ENCODE measurements at places on chromosomes 16 and 17.

DNA sequence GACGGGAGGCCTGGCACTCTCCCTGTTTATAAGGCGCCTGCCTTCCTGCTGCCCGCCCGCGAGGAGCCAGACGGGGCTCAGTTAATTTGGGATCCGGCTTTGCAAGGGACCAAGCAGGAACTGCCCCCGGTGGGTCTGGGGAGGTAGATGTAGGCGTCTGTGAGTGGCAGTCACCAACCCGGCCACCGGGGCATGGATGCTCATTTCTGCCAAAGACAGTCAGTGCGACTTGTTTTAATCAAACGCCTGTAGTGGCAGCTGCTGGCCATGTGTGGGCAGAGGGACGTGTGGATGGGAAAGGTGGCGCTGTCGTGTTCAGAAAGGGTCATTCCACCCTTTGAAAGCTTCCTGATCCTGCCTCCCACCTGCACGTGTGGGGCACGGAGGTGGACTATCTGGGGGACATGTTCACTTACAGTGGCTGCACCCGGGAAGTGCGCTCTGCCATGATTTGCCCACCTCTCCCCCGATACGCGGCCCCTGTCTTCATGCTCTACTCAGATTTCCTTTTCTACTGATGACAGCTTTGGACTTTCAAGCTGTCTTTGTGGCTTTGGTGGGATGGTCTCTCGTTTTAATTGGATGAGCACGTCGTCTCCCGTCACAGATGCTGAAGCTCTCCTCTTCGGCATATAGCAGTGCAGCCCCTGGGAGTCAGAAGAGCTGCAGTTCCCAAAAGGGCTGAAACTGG, 60.3 kb upstream of the CIBAR2 start:
- no peak for DNase-seq

DNA sequence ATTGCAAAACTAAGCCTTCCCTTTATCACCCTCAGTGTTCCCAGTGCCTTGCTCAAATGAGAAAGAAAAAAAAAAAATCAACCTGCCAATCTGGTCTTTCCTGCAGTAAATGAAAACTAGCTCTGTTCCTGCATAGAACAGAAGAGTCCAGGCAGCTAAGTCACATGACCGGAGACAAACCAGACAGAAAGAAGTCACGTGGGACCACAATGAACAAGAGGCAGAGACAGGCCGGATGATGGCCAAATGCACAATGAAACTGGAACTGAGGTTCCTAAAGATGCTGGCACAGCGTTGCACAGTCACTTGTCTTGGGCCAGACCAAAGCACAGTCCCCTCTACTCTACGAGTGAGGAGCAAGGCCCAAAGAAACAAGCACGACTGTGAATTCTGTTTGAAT, 172.5 kb downstream of the GRIN2A start:
- no peak for DNase-seq

- no peak for DNase-seq
These were observed 1.2 kb upstream of the HBA1 start for GRCh38 chr16:175011-175949.

DNA sequence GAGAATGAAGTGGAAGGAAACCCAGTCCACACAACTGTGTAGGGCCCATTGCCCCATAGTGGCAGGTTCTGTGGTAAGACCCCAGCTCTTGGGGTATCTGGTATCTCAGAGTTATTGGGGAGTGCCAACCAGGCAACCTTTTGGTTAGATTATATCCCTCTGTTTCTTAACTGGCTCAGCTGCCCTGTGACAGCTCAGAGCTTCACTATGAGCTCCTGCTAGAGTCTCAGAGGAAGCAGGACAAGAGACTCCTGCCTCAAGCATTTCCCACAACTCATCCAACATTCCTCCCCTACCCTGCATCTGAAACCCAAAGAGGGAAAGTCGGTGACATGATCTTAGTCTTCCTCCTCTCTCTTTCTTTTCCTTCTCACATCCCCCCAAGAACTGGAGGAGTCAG, 292.3 kb downstream of the SHISA9 start:
- no peak for DNase-seq

DNA sequence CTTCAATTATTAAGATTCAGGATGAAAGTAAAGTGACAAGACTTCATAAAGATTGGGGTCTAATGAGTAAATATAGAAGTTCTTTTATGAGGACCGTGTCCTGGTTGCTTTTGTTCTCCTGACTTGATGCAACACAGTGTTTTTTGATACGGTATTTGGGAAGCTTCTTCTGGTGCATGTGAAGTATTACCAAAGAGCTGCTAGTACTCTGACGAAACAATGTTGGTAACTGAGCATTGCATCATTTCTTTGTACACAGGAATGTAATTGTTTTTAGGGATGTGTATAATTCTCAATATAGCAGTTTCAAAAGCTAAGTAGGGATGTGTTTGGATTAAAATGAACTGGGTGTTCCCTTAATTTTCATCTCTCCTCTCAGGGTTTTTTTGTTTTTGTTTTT, 15.9 kb downstream of the KPNB1 start:
- no peak for DNase-seq

DNA sequence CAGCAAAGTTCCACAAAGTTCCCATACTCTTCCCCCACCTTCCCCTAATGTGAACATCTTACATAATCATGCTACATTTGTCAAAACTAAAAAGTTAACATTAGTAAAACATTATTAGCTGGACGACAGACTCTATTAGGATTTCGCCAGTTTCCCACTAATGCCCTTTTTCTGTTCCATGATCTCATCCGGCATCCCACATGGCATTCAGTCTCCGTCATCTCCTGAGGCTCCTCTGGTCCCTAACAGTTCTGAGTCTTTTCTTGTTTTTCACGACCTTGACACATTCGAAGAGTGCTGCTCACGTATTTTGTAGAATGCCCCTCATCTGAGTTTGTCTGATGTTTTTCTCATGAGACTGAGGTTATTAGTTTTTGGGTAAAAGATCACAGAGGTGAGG, 8.8 kb upstream of the MPRIP start:
- no peak for DNase-seq

GRCh38 chr16:56428091-56428490, 2.7 kb upstream of the AMFR start:
- DNase-seq, result no peak

DNA sequence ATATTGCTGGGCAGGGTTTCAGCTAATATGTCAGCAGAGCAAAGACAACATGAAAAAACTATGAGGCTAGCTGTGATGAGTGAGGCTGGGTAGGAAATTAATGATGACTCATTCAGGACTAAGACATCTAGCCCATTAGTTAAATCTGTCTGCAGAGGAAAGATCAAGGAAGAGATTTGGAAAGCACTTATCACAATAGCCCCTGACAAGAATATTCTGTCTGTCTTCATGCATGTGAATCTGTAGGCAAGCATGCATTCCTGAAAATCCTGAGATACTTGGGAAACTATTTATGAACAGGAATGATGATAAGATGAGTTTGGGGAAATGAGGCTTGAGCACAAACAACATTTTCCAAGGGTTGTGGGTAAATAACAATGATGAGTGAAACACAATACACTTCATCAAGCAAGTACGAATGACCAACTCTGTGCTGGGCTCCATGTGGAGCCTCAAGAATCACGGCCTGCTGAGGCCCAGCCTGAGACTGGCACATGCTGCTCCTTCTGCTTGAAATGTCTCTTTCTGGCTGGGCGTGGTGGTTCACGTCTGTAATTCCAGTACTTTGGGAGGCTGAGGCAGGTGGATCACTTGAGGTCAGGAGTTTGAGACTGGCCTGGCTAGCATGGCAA, 96.5 kb upstream of the ASIC2 start:
- no peak for DNase-seq

DNA sequence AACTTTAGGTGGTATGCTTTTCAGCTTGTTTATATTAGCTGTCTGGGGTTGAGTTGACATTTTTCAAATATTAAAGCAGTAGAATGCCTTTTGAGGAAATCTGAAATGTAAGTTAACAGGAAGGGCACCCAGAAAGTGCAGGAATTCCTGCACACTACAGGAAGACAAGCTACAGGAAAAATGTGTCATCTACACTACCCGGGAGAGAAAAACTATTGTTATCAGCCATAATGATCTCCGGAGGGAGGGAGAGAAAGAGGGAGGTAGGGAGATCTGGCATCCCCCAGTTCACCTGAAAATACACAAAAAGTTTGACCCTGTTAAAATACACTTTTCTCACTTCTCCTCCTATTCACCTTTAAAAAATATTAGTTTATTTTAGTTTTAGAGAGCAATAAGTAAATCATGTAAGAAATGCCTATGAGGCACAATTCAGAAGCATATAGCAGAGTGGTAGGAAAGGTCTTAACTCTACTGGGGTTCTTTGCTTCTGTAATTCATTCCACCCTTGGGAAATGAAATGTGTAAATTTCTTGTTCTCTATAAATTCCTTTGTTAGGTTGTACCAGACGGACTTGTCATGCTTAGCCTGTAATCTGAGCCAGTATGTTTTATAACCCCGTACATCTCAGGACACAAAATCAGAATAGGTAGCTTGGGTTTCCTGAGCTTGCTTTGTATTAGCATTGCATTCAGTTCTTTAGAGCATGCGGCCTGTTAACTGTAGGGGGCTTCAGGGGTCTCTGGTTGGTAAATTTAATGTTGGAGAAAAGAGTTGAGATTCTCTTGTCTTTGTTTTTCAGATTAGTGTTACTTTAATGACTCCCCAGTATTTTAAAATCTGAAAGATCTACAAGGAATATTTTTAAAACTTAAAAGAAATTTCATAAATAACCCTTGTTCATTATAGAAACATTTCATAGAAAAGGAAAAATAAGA, 3.3 kb downstream of the MAP2K6 start:
- DNase-seq, result no peak

GRCh38 chr16:72932677-72933335, 115.1 kb downstream of the ZFHX3 start:
- DNase-seq, result no peak

- no peak for DNase-seq
These were observed 3.4 kb downstream of the SP6 start for GRCh38 chr17:47847341-47848197.

DNA sequence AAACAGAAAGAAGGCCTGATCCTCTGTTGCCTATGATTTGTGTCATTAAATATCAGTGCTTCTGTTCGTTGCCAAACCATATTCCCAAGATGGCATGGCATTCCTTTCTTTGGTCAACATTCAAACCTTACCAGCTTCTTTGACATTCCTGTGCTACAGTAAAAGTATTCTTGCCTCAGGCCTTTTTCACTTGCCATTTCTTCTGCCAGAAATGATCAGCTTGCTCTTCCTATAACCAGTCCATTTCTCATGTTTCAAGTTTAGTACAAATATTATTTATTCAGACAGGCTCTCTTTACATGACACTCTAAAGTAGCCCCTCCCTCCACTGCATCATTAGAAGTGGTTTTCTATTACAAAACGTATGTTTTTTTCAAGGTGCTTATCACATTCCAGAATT, 278.3 kb downstream of the KCNJ2 start:
- DNase-seq, result no peak

GRCh38 chr17:43367737-43368242, 31.0 kb upstream of the ARL4D start:
- no peak for DNase-seq

- DNase-seq, result no peak
These were observed 20.3 kb downstream of the SMG6 start for GRCh38 chr17:2283302-2283701.

GRCh38 chr17:19647697-19648474, 665 bp upstream of the ALDH3A2 start:
- DNase-seq, result no peak

GRCh38 chr16:57960826-57961472, 10.0 kb downstream of the CNGB1 start:
- no peak for DNase-seq

- no peak for DNase-seq
These were observed 55.9 kb upstream of the SREBF1 start for GRCh38 chr17:17892731-17893130.

- no peak for DNase-seq
These were observed 81.0 kb downstream of the TMEM100 start for GRCh38 chr17:55641676-55642081.

- no peak for DNase-seq
These were observed 172.5 kb downstream of the AXIN2 start for GRCh38 chr17:65388911-65389310.

GRCh38 chr16:80457871-80458270, 82.9 kb upstream of the DYNLRB2 start:
- no peak for DNase-seq

DNA sequence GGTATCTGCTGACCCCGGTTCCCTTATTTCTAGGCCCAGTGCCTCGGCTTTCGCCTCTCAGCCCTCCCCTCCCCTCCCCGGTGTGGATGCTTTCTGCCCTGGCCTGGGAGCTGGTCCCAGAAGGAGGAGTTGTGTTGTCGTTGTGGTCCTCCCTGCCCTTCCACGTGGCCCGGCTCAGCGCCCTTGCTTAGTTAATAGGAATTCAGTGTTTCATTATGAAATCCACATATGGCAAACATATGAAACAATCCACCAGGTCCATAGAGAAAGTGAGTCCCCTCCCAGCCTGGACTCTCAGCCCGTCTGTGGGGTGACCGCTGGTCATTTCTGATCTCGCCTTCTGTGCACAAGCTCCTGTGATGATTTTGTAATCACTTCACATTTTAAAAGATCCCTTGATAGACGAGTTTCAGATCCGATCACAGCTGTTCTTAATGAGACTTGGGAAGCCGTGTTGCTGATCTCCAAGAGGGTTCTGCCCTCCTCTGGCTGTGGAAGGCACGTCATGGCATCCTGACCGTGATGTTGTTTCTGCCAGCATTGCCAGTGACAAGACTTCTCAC, 112.1 kb downstream of the BANP start:
- DNase-seq, result no peak

- no peak for DNase-seq
These were observed 2177.2 kb downstream of the TP53TG3F start for GRCh38 chr16:35636480-35637230.
